ENCODE measurements at places on chromosomes 3 and 15.

- H3K4me1 ChIP-seq = no peaks in the 10 kb centered on the region
- no peaks in the 10 kb centered on the region for H3K27me3 ChIP-seq
- H3K4me3 ChIP-seq = no peak overlapping the region
- no peak overlapping the region for H3K27ac ChIP-seq
- peak; percentile 46 for DNase-seq
- H3K36me3 ChIP-seq = peaks cover 17% of the 10 kb centered on the region
Observed at GRCh38 chr3:123724306-123724705, 139.5 kb upstream of the HACD2 start.

- H3K36me3 ChIP-seq = peaks cover 36% of the 10 kb centered on the region
- H3K4me1 ChIP-seq = peaks cover 3% of the 10 kb centered on the region
- no peak overlapping the region for H3K27ac ChIP-seq
- no peak overlapping the region for H3K4me3 ChIP-seq
- peak; percentile 48 for DNase-seq
Observed at GRCh38 chr15:89307791-89308190, 26.8 kb downstream of the POLG start.

GRCh38 chr15:90058308-90058707 is 44.0 kb downstream of the IDH2 start:
- peaks cover 23% of the 10 kb centered on the region for H3K4me1 ChIP-seq
- H3K27me3 ChIP-seq = no peaks in the 10 kb centered on the region
- no peaks in the 10 kb centered on the region for H3K36me3 ChIP-seq
- H3K4me3 ChIP-seq = no peak overlapping the region
- DNase-seq = no peak

- no peak for DNase-seq
- no peak overlapping the region for H3K27ac ChIP-seq
- no peak overlapping the region for H3K4me3 ChIP-seq
- no peaks in the 10 kb centered on the region for H3K4me1 ChIP-seq
- no peaks in the 10 kb centered on the region for H3K27me3 ChIP-seq
Observed at GRCh38 chr3:37963016-37963415, 27.6 kb upstream of the VILL start.

- no peak overlapping the region for H3K27ac ChIP-seq
- H3K4me3 ChIP-seq = no peak overlapping the region
- no peak for DNase-seq
- no peaks in the 10 kb centered on the region for H3K4me1 ChIP-seq
- no peaks in the 10 kb centered on the region for H3K36me3 ChIP-seq
Observed at GRCh38 chr3:10381336-10381735, 60.4 kb upstream of the SEC13 start.

- no peaks in the 10 kb centered on the region for H3K36me3 ChIP-seq
- no peaks in the 10 kb centered on the region for H3K4me1 ChIP-seq
- no peaks in the 10 kb centered on the region for H3K27me3 ChIP-seq
- DNase-seq = no peak
- H3K4me3 ChIP-seq = no peak overlapping the region
- H3K27ac ChIP-seq = no peak overlapping the region
Observed at GRCh38 chr3:148751461-148751860, 53.8 kb downstream of the AGTR1 start.

GRCh38 chr15:72098040-72098439 is 19.9 kb downstream of the MYO9A start:
- H3K36me3 ChIP-seq = no peaks in the 10 kb centered on the region
- H3K4me1 ChIP-seq = no peaks in the 10 kb centered on the region
- H3K4me3 ChIP-seq = no peak overlapping the region

DNA sequence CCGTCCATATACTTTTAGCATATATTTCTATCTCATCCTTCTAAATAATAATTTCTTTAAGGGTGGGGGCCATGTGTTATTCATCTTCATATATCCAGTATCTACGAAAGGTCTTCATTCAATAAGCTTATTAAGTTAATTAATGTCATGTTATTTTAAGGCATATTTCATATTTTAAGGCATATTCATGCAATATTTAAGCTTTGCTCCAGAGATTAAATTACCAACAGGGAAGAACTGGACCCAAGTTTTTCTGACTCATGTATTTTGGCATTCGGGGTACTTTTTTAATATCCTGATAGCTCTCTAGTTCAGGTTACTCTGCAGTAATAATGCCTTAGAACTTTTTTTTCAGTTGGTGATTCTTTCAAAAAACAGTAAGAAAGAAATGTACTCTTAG is 27.4 kb downstream of the PHC3 start:
- no peak for DNase-seq
- no peaks in the 10 kb centered on the region for H3K4me1 ChIP-seq
- H3K36me3 ChIP-seq = peaks cover 2% of the 10 kb centered on the region

GRCh38 chr3:96106701-96107100 is 707.7 kb upstream of the EPHA6 start:
- DNase-seq = no peak
- H3K27ac ChIP-seq = no peak overlapping the region
- no peak overlapping the region for H3K4me3 ChIP-seq

DNA sequence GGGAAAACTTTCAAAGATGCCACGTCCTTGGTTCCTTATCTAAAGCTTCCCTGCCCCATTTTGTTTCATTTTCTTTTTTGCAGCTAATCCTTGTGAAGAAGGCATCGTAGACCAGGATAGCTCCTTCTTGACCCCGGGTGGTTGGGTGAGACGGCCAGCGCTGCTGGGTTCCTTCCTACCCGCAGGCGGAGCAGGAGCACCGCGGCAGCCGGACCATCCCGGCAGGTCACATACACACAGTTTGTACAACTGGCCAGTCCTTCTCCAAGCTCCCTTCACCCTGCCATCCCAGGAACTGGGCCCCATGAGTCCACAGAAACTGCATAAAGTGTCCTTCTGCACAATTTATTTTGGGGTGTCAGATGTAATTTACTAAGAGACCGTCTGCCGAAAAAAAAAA is 83.9 kb downstream of the MEGF11 start:
- no peak for DNase-seq
- no peak overlapping the region for H3K4me3 ChIP-seq
- no peak overlapping the region for H3K27ac ChIP-seq
- peaks cover 2% of the 10 kb centered on the region for H3K4me1 ChIP-seq
- no peaks in the 10 kb centered on the region for H3K27me3 ChIP-seq

DNA sequence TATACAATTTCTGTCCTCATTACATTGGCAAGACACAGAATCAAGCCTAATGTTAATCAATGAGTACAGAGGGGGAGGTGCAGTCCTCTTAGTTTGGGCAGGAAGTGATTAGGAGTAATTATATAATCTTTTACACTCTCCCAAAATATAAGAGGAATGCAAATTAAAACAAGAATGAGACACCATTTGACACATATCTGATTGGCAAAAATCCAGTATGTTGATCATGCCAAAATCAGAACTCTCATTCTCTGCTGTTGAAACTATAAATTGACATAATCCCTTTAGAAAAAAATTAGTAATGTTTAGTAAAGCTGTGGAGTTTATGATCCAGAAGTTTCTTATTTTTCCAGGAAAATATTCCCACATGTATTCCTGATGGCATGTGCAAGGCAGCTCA is 373.4 kb downstream of the EPHA6 start:
- H3K27ac ChIP-seq = no peak overlapping the region
- no peaks in the 10 kb centered on the region for H3K36me3 ChIP-seq
- no peak for DNase-seq
- no peak overlapping the region for H3K4me3 ChIP-seq

- no peaks in the 10 kb centered on the region for H3K4me1 ChIP-seq
- H3K4me3 ChIP-seq = no peak overlapping the region
- no peaks in the 10 kb centered on the region for H3K36me3 ChIP-seq
- H3K27ac ChIP-seq = no peak overlapping the region
Observed at GRCh38 chr15:77346245-77347036, 73.5 kb downstream of the PEAK1 start.

DNA sequence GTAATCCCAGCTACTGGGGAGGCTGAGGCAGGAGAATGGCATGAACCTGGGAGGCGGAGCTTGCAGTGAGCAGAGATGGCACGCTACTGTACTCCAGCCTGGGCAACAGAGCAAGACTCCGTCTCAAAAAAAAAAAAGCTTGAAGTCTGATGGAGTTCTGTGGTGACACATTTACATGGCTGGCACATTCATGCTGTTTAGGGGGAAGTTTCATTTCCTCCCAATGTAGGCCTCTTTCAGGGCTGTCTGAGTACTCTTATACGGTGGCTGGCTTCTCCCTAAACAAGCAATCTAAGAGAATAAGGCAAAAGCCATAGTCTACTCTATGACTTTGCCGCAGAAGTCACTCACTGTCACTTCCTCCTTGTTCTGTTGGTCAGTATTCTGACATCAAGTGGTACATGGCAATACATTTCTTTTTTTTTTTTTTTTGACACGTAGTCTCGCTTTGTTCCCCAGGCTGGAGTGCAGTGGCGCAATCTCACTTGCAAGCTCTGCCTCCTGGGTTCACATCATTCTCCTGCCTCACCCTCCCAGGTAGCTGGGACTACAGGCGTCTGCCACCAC is 41.2 kb downstream of the OIP5 start:
- H3K4me1 ChIP-seq = no peaks in the 10 kb centered on the region
- H3K27ac ChIP-seq = no peak overlapping the region
- H3K4me3 ChIP-seq = no peak overlapping the region
- no peaks in the 10 kb centered on the region for H3K27me3 ChIP-seq
- DNase-seq = no peak

DNA sequence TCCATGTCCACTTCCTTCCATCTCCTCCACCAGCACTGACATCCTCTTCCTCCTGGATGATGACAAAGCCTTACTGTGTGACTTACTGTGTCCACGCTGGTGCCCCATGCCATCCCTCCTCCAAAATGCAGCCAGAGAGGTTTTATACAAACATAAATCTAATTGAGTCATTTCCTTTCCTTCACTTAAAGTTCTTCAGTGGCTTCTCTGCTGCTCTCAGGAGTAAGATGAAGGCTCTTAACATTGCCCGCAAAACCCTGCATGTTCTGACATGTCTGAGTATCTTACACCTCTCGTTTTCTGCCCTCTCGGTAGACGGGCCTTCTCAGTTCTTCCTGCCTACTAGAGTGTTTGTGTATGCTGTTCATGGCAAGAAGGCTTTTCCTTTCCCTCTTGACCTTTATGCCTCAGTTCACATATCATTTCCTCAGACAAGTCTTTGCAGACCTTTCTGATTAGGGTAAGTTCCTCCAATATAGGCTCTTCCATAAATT is 175.5 kb downstream of the CFAP20DC start:
- H3K27ac ChIP-seq = no peak overlapping the region
- no peaks in the 10 kb centered on the region for H3K36me3 ChIP-seq
- H3K27me3 ChIP-seq = no peaks in the 10 kb centered on the region
- no peak for DNase-seq

GRCh38 chr15:91104111-91104510 is 4.1 kb downstream of the SV2B start:
- no peaks in the 10 kb centered on the region for H3K36me3 ChIP-seq
- H3K27me3 ChIP-seq = peaks cover 29% of the 10 kb centered on the region
- no peak overlapping the region for H3K4me3 ChIP-seq
- peaks cover 9% of the 10 kb centered on the region for H3K4me1 ChIP-seq

GRCh38 chr15:54119051-54119450 is 140.8 kb downstream of the UNC13C start:
- H3K36me3 ChIP-seq = no peaks in the 10 kb centered on the region
- no peak overlapping the region for H3K4me3 ChIP-seq
- no peak overlapping the region for H3K27ac ChIP-seq
- H3K4me1 ChIP-seq = no peaks in the 10 kb centered on the region
- DNase-seq = peak; percentile 44

DNA sequence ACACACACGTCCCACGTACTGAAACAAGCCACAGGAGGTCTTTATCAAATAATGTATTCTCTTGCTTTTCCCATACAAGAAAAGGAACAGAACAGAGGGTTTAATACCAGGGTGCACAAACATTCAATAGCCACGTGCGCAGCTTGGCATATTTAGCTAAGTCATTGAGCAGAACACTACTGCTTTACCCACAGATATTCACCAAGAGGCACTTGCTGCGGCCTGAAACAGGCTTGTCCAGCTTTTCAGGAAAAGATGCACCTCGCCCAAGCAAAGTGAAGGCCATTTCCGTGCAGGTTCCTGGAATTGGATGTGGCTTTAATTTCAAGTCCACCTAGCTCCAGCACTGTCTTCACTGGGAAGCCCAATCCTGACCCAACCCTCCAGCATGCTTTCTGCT is 17.6 kb downstream of the ZDHHC3 start:
- H3K4me1 ChIP-seq = no peaks in the 10 kb centered on the region
- no peak overlapping the region for H3K4me3 ChIP-seq
- H3K27ac ChIP-seq = no peak overlapping the region
- no peak for DNase-seq
- H3K27me3 ChIP-seq = no peaks in the 10 kb centered on the region

- H3K4me3 ChIP-seq = peak overlapping the region; percentile 86
- H3K4me1 ChIP-seq = peaks cover 10% of the 10 kb centered on the region
- no peaks in the 10 kb centered on the region for H3K36me3 ChIP-seq
- DNase-seq = peak; percentile 14
- peak overlapping the region; percentile 87 for H3K27ac ChIP-seq
Observed at GRCh38 chr3:38454178-38454883, 641 bp downstream of the ACVR2B start.

GRCh38 chr15:60779718-60780503 is 301.0 kb upstream of the ICE2 start:
- no peaks in the 10 kb centered on the region for H3K4me1 ChIP-seq
- DNase-seq = no peak
- H3K27me3 ChIP-seq = no peaks in the 10 kb centered on the region

DNA sequence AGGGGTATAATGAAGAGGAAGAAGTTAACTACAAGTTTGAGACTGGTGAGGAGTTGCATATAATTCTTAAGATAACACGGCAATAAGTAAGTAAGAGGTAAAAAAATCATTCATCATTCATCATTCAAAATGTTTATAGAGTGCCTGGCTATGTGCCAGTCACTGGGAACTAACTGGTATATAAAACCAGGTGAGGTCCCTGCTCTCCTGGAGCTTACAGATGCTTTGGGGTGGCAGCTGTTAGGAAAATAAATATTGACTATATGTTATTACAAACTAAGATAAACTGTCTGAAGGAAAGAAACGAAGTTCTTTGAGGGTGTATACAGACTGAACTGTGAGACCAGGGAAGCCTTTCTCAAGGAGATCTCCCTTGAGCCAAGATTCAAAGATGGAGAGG is 2.9 kb downstream of the CASR start:
- no peak for DNase-seq
- H3K27me3 ChIP-seq = peaks cover 31% of the 10 kb centered on the region
- no peaks in the 10 kb centered on the region for H3K36me3 ChIP-seq
- no peak overlapping the region for H3K4me3 ChIP-seq
- H3K4me1 ChIP-seq = peaks cover 8% of the 10 kb centered on the region

- no peak overlapping the region for H3K27ac ChIP-seq
- DNase-seq = peak; percentile 27
Observed at GRCh38 chr15:97875513-97876280, 84.8 kb upstream of the ARRDC4 start.

GRCh38 chr3:121956363-121956762 is 62.2 kb downstream of the SLC15A2 start:
- H3K4me3 ChIP-seq = no peak overlapping the region
- H3K36me3 ChIP-seq = no peaks in the 10 kb centered on the region
- no peak overlapping the region for H3K27ac ChIP-seq
- no peaks in the 10 kb centered on the region for H3K27me3 ChIP-seq
- no peak for DNase-seq

GRCh38 chr3:178618197-178618596 is 82.0 kb downstream of the KCNMB2 start:
- no peaks in the 10 kb centered on the region for H3K4me1 ChIP-seq

Measured in trophoblast cell (in vitro differentiated cells and primary cell).